ENCODE measurements at places on chromosomes 7 and 10. TPM values are rescaled to one million over a fixed set of nuclear protein-coding genes. Genes with fewer than 3 reads are reported as not detected.

The ZNF853 gene
- 2.4 TPM for total RNA-seq

The GPR85 gene
- total RNA-seq = 0.34 TPM

The SPDYE16 gene
- not detected for total RNA-seq

The UNCX gene
- not detected for total RNA-seq

The INMT gene
- total RNA-seq = not detected

The HERC4 gene
- 33.7 TPM for total RNA-seq

The PRLHR gene
- total RNA-seq = not detected

The OPN1SW gene
- not detected for total RNA-seq

The FFAR4 gene
- total RNA-seq = not detected

The H2BK1 gene
- total RNA-seq = not detected

The SORCS1 gene
- total RNA-seq = not detected

The GPR26 gene
- not detected for total RNA-seq

The PIK3AP1 gene
- total RNA-seq = 0.04 TPM

The HDAC9 gene
- total RNA-seq = 3.0 TPM

The BLNK gene
- total RNA-seq = 0.87 TPM

The TNPO3 gene
- total RNA-seq = 42.7 TPM

The HYAL4 gene
- total RNA-seq = not detected

The GSTK1 gene
- total RNA-seq = 175 TPM

The SLC16A9 gene
- 7.8 TPM for total RNA-seq

The AGAP9 gene
- total RNA-seq = 0.91 TPM

The NEURL1 gene
- total RNA-seq = 0.15 TPM

The CEP55 gene
- total RNA-seq = 63.8 TPM

The SSMEM1 gene
- total RNA-seq = not detected

The HSPA12A gene
- total RNA-seq = 3.7 TPM

The CD36 gene
- total RNA-seq = 0.47 TPM

The NODAL gene
- total RNA-seq = 0.23 TPM

The PFKP gene
- total RNA-seq = 182 TPM

The PAPOLB gene
- not detected for total RNA-seq

The CYP2C19 gene
- not detected for total RNA-seq

The PRSS37 gene
- total RNA-seq = not detected

The LIPK gene
- total RNA-seq = not detected

The GIMAP7 gene
- total RNA-seq = not detected

The NACAD gene
- 3.4 TPM for total RNA-seq

The C10orf95 gene
- 3.2 TPM for total RNA-seq

The KIF11 gene
- 8.4 TPM for total RNA-seq

The STAMBPL1 gene
- 5.2 TPM for total RNA-seq
